ENCODE measurements at places on chromosomes 5 and 9.

- no peak for DNase-seq
Measured at GRCh38 chr5:5270958-5271785, 131.0 kb downstream of the ADAMTS16 start.

DNA sequence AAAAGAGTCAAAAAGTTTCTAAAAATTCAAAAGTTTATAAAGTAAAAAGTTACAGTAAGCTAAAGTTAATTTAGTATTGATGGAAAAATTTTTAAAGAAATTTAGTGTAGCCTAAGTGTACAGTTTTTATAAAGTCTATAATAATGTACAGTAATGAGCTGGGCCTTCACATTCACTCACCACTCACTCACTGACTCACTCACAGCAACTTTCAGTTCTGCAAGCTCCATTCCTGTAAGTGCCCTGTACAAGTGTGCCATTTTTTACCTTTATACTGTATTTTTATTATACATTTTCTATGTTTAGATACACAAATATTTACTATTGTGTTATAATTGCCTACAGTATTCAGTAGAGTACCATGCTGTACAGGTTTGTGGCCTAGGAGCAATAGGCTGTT lies 239.5 kb upstream of the MAP3K1 start:
- DNase-seq: no peak

DNA sequence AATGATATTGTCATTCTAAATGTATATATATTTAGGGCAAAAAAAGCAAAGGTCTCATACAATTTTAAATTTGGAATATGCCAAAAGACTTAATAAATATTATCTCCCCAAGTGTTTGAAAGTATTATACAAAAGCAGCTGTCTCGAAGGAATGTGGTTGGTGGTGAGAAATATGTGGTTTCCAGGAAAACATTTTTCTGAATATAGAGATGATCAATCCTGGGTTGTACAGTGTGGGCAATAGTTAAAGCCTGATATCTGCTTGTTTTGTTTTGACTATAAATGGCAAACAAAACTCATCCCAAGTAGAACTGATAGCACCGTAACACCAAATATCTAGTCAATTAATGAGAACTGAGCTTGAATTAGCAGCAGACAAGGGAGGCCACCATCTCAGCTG lies 391.8 kb upstream of the CD180 start:
- no peak for DNase-seq

GRCh38 chr5:173202266-173202875 lies 32.6 kb downstream of the NKX2-5 start:
- DNase-seq: no peak

- no peak for DNase-seq
Measured at GRCh38 chr5:97923997-97924396, 741.0 kb upstream of the RIOK2 start.

- DNase-seq: no peak
Measured at GRCh38 chr9:119095072-119095471, 274.2 kb downstream of the BRINP1 start.

DNA sequence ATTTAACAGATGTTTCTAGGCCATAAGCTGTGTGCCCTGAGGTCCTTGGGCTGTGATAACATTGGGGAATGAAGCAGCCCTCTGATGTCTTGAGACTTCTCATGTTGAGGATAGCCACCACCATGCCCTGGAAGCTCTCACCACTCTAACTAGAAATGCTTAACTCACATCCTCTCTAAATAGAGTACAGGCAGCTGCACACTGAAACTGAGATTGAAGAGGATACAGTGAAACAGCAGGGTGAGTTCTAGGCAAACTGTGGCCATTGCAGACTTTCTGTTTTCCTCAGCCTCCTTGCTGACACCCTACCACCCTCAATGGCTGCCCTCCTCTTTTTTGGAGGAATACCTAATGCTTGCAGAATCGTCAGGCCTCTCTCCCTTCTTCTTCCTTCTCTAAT lies 22.4 kb downstream of the UTP15 start:
- DNase-seq: no peak

- no peak for DNase-seq
Measured at GRCh38 chr5:4984461-4984860, 155.7 kb upstream of the ADAMTS16 start.

DNA sequence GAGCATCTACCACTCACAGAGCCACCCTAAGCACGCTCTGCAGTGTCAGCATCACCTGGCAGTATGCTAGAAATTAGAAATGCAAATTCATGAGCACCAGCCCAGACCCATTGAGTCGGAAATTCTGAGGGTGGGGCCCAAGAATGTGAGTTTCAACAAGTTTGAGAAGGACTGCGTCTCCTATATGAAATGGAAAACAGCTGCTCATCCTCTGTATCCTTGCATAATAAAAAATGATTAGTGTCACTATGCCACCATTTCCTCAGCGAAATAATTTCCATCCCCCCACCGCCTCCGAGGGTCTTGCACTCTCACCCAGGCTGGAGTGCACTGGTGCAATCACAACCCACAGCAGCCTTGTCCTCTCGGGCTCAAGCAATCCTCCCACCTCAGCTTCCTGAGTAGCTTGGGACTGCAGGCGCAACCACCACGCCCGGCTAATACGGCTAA lies 1.3 kb upstream of the IQGAP2 start:
- no peak for DNase-seq

GRCh38 chr5:176492431-176492830 lies 44.2 kb downstream of the FAF2 start:
- DNase-seq: no peak

- DNase-seq: no peak
Measured at GRCh38 chr5:163580516-163580915, 75.1 kb downstream of the MAT2B start.

- DNase-seq: no peak
Measured at GRCh38 chr5:135344349-135344748, 54.7 kb downstream of the MACROH2A1 start.

- DNase-seq: no peak
Measured at GRCh38 chr9:70701163-70701562, 286.7 kb upstream of the KLF9 start.

GRCh38 chr9:132031467-132032237 lies 48.0 kb downstream of the MED27 start:
- DNase-seq: no peak

DNA sequence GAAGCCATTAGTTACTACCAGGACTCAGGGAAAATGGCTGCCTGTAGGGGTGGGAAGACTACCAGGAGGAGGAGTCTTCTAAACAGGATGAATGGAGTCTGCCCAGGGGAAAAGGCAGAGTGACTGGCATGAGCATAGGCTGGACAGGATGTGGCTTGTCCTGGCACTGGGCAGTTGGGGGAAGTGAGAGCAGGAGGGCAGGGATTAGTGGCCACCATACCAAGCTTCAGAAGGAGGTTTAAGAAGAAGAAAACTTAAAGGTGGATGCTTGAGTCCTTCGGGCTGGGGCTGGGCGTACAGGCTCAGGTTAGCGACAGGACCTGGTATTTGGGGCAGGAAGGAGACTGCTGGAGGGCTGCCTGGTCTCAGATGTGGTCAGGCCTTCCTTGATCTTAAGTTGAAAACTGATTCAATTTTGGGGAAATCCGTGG lies 5.0 kb upstream of the NSD1 start:
- no peak for DNase-seq

DNA sequence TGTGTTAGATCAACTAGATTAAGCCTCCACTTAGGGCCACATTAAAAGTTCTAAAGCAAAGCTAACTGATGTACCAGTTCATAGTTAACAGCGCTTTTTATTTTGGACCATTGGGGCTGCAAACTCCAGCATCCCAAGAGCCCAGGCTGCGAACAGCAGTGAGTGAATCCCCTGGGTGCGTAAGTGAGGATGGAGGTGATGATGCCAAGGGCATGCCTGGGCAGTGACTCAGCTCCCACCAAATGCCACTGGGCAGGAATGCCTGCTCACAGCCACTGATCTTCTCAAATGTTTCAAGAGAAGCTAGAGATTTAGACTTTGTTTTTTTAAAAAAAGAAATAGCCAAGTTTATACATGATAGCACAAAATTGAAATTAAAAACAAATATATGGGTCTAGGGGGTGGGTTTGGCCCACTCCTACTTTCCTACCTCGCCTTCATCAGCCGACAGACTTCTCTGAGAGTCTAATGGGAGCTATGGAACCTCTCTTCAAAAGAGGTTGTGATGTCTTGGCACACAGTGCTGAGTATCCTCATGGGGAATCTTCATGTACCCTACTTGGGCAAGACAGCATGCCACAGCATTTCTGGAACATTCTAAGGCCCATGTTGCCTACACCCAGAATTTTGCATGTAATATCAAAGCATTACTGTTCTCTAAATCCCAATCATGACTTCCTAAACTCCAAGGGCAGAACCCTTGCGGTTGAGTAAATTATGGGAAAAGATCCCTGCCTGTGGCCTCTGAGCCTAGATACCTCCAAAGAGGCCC lies 398.1 kb downstream of the EBF1 start:
- no peak for DNase-seq

- no peak for DNase-seq
Measured at GRCh38 chr5:55570026-55570425, 35.3 kb upstream of the PLPP1 start.

- no peak for DNase-seq
Measured at GRCh38 chr5:178577376-178577839, 12.8 kb downstream of the COL23A1 start.
